ENCODE measurements at places on chromosomes 3 and 15.

GRCh38 chr3:72341920-72342319 is 506.3 kb downstream of the SHQ1 start:
- DNase-seq = no peak

DNA sequence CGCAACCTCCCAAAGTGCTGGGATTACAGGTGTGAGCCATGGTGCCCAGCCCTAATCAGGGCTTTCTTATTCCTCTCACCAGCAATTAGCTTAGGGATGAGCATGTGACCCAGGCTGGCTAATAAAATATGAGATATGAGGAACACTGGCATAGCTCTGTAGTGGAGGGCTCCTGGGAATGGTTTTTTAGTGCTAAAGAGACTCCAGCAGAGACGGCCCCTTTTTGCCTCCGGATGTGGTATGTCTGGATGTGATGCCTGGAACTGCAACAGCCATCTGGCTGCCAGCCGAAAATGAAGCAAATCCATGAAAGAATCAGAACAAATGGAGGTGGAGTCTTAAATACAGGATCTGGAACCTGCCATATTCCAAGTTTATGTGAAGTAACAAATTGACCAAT is 69.1 kb upstream of the MAGI1 start:
- no peak for DNase-seq

DNA sequence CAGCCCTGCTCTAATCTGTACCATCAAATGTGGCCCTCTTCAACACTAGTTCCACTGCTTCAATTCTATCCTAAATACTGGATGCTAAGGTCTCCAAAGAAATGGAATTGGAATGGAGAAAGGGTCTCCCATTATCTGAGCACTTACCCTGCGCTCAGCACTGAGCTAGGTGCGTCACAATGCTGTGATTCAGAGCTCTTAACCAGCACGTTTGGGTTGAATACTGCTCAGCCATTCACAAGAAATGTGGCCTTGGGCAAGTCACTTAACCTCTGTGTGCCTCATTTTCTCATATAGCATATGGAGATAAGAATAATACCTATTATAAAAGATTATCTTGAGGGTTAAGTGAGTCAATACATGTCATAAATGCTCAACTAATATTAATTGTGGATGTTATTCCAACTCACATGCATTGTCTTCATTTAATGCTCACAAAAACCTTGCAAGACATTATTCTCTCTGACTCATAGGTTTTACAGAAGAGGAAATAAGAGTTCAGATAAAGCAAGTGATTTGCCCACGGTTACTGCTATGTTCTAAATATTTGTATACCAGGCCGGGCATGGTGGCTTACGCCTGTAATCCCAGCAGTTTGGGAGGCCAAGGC is 27.4 kb upstream of the SRGAP3 start:
- DNase-seq = no peak

GRCh38 chr3:196813903-196814302 is 53.8 kb upstream of the SENP5 start:
- DNase-seq = no peak

GRCh38 chr15:59437142-59437816 is 707 bp upstream of the FAM81A start:
- DNase-seq = no peak
